ENCODE measurements at places on chromosomes 16 and 17.

- no peak for DNase-seq
Observed at GRCh38 chr16:70395345-70395901, 43.5 kb downstream of the ST3GAL2 start.

DNA sequence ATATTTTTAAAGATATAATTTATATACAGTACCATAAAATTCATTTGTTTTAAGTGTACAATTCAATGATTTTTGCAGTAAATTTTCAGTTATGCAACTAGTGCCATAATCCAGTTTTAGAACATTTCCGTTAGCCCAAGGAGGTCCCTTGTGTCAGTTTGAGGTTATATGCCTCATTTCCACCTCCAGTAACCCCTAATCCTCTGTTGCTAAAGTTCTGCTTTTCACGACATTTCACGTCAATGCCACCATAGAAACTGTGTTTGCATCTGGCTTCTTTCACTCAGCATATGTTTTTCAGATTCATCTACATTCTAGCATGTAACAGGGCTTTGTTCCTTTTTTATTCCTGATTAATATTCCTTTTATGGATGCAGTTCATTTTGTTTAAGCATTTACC, 42.4 kb upstream of the NUDT7 start:
- DNase-seq: no peak

DNA sequence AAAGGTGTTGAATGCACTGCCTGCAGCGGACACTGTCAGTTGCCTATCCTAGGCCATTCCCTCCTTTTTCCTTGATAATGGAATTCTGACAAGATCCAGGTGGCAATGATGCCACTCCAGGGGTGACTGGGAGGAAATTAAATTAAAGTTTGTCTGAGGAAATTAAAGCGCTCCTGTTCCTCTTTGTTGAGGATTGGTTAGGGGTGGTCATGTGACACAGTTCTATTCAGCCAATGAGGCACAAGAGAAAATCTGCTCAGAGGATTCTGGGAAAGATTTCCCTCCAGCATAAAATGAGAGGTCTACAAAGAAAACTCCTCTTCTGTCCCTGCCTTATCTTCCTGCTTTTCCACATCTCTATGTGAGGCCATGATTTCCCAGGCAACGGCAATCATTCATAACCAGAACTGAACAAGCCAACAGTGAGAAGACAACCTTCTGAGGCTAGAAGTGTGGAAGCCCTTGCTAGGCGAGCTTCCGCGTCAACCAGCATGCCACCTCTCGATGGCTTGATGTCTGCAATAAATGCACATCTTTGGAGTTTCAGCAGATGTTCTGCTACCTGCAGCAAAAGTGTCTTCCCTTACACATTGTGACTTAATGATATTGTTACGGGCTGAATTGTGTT, 5.6 kb upstream of the BCO1 start:
- DNase-seq: no peak

DNA sequence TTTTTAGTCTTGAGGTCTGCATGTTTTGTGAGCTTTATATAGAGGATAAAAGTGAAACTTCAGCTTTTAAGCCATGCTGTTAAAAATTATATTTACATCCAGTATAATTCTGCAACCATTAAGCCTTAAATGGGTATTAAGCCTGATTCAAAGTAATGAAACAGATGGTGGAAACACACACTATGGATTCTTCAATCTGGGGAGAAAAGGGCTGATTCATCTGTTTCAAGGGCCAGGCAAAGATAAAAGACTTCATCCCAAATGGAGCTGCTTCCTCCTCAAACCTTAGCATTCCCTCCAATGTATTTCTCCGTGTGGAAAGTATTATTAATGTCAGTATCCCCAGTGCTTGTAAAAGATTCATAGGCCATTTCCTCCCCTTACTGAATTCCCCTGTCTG, 367.4 kb upstream of the ZFHX3 start:
- no peak for DNase-seq

- no peak for DNase-seq
Observed at GRCh38 chr16:9463461-9463860, 372.0 kb downstream of the HAPSTR1 start.

DNA sequence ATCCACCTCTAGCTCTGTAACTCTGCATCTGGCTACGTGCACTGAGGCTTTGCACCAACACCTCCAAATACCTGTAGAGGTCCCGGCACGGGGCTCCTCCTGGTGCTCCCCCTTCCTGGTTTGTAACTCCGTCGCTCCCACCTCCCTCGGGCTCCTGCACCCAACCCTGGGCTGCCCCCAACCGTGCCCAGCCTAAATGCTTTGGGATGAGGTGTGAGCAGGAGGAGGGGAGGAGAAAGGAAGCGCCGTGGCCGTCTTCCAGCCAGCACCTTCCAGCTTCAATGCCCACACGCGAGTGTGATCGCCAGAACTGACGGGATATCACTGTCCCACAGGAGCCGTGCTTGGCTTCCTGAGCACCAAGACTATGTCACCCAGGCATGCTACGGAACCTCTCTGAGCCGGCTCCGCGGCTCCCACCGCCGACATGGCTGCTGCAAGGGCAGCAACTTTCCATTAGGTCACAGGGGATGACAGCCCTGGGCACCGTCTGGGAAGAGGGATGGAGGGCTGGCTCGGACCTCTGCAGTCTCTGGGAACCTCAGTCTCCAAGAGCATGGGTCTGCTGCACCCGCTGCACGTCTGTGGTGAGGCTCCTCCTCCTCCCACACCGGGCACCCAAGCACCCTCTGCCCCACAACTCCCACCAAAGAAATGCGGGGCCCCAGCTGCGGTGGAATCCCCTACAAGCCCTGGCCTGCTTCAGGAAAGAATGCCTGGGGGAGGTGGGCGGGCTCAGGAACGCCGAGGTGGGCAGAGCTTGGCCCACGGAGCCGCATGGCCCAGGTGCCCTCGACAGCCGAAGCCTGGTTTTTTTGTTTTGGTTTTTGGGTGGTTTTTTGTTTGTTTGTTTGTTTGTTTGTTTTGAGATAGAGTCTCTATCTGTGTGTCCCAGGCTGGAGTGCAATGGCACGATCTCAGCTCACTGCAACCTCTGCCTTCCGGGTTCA, 6.4 kb upstream of the SLC38A10 start:
- no peak for DNase-seq

- no peak for DNase-seq
Observed at GRCh38 chr17:64025732-64026294, 5.4 kb upstream of the ICAM2 start.

- no peak for DNase-seq
Observed at GRCh38 chr17:74807925-74808324, 31.8 kb upstream of the NAT9 start.

GRCh38 chr17:82586576-82587233, 61.5 kb downstream of the WDR45B start:
- DNase-seq: no peak

- no peak for DNase-seq
Observed at GRCh38 chr17:30477774-30478115, 537 bp downstream of the GOSR1 start.

- no peak for DNase-seq
Observed at GRCh38 chr17:78459696-78460095, 81.2 kb downstream of the PGS1 start.

DNA sequence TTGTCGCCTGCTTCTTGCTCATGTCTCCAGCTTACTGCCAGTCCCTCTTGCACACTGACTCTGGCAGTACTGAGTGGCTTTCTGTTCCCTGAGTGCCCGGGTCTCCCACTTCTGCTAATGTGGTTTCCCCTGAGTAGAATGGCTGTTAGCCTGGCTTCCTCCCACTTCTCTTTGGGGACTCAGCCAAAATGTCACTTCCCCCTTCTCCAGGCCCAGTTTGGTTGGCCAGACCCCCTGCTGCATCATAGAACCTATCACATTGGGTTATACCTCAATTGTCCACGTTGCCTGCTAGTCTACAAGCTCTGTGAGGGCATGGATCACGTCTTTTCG, 304.4 kb downstream of the HS3ST3B1 start:
- no peak for DNase-seq

GRCh38 chr17:652314-652713, 62.3 kb downstream of the VPS53 start:
- no peak for DNase-seq

- DNase-seq: no peak
Observed at GRCh38 chr17:80861418-80861815, 130.2 kb upstream of the CHMP6 start.

DNA sequence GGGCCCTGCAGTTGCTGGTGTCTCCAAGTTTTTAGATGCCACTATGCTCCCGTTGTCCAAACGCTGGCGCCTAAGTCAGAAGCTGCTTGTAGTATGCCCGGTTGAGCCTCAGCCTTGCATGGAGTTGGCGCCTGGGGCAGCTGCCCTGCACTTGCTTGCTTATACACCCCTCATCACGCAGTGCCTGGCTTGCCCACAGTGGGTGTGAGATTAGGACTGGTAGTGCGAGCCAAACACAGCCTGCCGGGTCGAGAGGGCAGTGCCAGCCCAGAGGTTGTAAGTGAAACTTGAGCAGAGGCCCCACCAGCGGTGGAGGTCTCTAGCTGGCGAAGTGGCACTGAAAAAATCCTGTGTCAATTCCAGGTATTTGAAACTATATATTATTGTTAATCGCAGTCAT, 90.3 kb downstream of the ITFG1 start:
- DNase-seq: no peak

GRCh38 chr16:2939968-2940367, 24.1 kb upstream of the KREMEN2 start:
- no peak for DNase-seq

GRCh38 chr16:64704386-64704785, 417.5 kb downstream of the CDH11 start:
- DNase-seq: no peak

- DNase-seq: no peak
Observed at GRCh38 chr17:81455387-81455786, 57.2 kb downstream of the ACTG1 start.

GRCh38 chr16:55487048-55487803, 8.2 kb downstream of the MMP2 start:
- no peak for DNase-seq

GRCh38 chr17:75819678-75820077, 24.5 kb downstream of the UNC13D start:
- DNase-seq: no peak

- DNase-seq: peak; percentile 95
Observed at GRCh38 chr17:77429969-77430752, 289.4 kb downstream of the SEC14L1 start.

- no peak for DNase-seq
Observed at GRCh38 chr16:73037331-73037745, 10.6 kb downstream of the ZFHX3 start.
